ENCODE measurements at places on chromosomes 4 and X.
A peak's percentile ranks its signal among the peaks of the same experiment; 100 is the strongest.

GRCh38 chr4:184417802-184418511 is 56.4 kb downstream of the IRF2 start:
- DNase-seq, result peak; percentile 88

GRCh38 chr4:172986114-172986513 is 182.5 kb upstream of the GALNT7 start:
- DNase-seq, result no peak

- no peak for DNase-seq
These were observed 140.9 kb downstream of the COL4A6 start for GRCh38 chrX:108297290-108297689.

DNA sequence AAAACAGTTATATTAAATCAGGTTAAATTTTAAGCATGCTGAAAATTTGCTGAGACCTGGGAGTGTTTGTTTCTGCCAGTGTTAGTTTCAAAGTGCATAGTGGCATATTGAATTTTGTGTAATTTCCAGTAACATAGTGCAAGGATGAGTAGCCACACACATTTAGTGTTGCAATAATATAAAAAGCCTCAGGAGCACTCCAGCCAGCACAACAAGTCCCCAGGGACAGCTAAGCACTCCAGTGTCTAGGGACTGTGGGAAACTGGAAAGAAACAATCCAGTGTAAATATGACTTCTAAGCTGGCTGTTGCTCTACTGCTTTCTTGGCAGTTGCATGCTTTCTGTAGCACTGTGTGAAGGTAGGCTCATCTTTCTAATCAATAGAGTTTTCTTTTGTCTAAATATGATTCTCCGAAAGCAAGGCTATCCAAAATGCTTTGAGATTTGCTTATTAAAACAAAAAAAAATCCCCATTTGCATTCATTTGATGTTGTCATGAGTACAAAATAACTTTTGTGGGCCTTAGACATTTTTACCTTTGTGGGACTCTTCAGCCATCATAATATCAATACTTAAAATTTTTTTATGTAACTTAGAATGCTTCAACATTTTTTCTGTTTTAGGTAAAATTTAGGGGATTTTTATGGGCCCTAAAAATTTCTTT is 24.2 kb upstream of the CXCL2 start:
- peak; percentile 57 for DNase-seq

GRCh38 chr4:78747475-78747922 is 28.7 kb upstream of the BMP2K start:
- peak; percentile 67 for DNase-seq

DNA sequence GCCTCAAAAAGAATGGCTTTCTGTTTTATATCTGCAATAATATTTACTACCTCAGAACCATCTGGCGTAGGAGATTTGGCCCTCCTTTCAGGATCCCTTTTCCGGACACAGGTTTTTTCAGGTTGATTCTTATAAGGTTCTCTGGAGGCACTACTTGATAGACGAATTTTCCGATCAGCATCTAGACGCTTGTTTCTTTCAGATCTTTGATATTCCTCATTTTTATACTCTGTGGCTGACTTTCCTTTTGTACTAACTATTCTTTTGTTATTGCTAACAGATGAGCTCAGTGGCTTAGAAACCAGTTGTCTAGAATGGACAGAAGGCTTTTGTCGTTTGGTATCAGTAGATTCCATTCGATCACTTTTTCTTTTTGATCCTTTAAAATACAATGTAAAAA is 12.4 kb downstream of the YTHDC1 start:
- DNase-seq, result no peak

- DNase-seq, result no peak
These were observed 1365.2 kb downstream of the STIM2 start for GRCh38 chr4:28225689-28226353.

GRCh38 chr4:94621491-94622080 is 136.2 kb upstream of the BMPR1B start:
- DNase-seq, result peak; percentile 44

DNA sequence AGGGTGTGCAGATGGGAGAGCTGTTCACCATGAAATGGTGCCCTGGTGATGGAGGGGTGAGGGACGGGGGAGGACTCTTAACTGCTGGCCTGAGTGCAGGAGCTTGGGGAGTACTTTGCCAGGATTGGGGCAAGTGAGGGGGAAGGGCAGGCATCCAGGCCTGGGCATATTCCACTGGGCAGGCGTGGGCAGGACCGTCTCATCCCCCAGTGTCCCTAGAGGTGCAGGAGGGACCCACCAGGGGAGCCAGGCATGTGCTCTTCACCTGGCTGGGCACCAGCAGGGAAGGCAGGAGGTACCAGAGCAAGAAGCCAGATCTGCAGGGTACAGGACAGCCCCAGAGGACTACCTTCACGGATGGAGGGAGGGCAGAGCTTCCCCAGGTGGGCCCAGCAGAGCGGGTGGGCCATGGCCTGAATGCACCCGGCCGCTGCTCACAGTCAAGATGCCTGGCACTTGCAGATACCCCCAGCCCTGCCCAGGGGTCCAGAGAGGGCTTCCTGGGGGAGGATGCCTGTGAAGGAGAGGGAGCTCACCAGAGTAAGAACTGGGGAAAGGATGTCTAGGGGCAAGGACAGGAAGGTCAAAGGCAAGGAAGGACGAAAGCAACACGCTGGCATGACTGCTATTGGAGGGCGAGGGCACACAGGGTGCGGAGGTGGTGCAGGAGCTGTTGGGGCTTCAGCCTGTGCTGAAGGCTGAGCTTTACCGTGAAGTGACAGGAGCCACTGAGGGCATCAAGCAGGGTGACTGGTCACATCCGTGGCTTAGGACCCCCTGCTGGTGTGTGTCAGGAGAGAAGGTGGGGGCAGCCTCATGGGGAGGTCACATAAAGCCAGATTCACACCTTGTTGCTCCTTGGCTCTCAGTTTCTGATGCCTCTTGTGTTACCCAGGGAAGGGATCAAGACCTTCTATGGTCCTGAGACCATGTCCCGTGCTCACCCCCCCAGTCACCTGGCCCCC is 68.2 kb upstream of the NKX1-1 start:
- no peak for DNase-seq

DNA sequence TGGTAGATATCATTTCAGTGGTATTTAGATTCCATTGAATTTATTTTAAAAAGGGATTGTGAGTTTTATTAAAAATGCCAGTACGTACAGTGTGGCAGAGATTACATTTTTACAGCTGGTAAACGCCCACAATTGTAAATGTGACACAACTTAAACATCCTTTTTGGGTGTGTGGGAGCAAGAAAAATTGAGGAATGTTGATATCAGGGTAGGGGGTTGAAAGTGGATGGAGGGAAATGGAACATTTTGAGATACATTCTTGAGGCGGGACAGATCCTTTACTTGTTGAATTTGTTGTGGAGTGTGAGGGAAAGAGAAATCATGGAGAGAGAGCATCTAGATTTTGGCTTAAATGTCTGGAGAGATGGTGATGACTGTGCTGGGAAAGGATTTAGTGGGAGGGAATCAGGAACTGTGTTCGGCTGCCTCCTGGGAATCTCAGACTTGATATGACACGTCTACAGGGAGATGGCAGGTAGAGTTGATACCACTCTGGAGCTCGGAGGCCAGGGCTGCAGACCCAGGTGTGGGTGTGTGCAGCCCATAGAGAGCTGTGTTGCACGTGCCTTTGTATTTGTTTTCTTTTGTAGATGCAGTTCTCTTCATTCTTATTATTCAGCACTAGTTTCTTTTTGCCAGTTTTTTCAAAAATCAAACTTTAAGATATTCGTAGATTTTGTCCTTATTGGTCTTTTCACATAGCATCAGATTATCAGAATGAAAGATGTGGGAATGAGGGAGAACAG is 10.8 kb downstream of the TMEM131L start:
- DNase-seq, result no peak

Data from iris pigment epithelial cell (primary cell).